ENCODE measurements at places on chromosomes 3 and 15. TPM values are rescaled to one million over a fixed set of nuclear protein-coding genes. Genes with fewer than 3 reads are reported as not detected.

- DNase-seq, result no peak
Measured at GRCh38 chr3:158333736-158334135, 223.8 kb downstream of the RSRC1 start.

DNA sequence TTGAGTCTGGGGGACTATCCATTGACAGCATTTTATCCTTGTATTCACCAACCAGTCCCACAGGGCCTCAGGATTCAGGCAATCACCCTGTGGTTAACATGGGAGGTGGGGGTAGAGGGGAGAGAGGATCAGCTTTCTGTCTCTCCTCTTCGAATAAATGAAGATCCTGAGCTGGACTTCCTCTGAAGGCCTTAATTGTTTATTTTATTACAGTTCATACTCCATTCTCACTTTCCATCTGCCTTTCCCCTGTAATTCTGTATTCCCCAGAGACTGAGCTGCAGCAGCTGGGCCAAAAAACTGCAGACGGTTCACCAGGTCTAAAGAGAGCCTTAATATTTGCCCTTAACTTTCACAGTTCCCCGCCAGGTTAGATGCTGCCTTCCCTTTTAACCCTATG is 11.9 kb downstream of the TAGLN3 start:
- DNase-seq, result no peak

- DNase-seq, result no peak
Measured at GRCh38 chr3:136069933-136070332, 104.4 kb downstream of the PPP2R3A start.

The COL8A1 gene
- 6.0 TPM for polyA plus RNA-seq

The VPS8 gene
- 36.2 TPM for polyA plus RNA-seq

The GOLGA8S gene
- polyA plus RNA-seq, result 1.6 TPM

The CAMK2N2 gene
- polyA plus RNA-seq, result not detected

- DNase-seq, result no peak
Measured at GRCh38 chr3:119898478-119899191, 116.7 kb downstream of the NR1I2 start.

GRCh38 chr3:39075910-39076309 is 24.1 kb downstream of the WDR48 start:
- DNase-seq, result no peak

GRCh38 chr15:48190932-48191573 is 412 bp upstream of the CTXN2 start:
- peak; percentile 91 for DNase-seq

The SKOR1 gene
- polyA plus RNA-seq, result 0.58 TPM

- DNase-seq, result no peak
Measured at GRCh38 chr3:144585408-144585807, 613.8 kb downstream of the DIPK2A start.

The ARL6IP5 gene
- 110 TPM for polyA plus RNA-seq

The ANKDD1A gene
- polyA plus RNA-seq, result 10.0 TPM

The GADL1 gene
- polyA plus RNA-seq, result 2.3 TPM

DNA sequence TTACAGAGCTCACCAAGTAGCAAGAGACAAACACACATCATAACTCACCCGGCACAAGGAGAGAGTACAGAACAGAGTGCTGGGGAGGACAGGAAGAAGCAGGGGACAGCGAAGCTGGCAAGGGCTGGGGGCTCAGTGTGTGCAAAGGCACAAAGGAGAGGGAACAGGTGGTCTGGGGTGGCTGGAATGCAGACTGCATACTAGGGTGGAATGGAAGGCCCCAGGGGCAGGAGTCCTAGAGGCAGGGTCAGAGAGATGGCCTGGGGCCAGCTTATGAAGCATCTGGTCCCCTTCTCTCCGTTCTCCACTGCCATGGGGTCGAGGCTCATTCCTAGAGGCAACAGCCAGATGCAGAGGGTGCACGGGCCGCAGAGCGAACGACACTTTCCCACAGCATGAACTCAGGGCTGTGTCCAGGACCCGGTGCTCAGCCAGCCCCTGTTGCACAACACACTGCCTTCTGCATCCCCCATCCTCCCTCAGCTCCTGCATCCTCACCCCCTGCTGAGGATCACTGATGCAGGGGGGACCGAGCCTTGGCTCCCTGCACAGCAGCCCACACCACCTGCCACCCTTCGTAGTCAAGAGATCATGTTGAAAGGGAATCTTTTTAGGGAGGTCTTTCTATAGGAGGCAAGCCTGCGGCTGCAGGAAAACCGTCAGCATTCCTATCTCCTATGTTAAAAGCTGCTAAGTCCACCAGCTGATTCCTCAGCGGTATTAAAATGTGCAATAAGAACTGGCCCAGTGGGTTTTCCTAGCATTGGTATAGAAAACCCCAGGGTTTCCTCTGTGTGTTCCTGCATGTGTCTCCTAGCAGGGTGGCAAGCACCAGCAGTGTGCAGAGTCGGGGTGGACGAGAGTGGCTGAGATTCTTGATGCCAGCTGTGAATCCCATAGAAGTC is 293.5 kb downstream of the UACA start:
- no peak for DNase-seq

- DNase-seq, result no peak
Measured at GRCh38 chr3:179272385-179272784, 21.5 kb upstream of the KCNMB3 start.

DNA sequence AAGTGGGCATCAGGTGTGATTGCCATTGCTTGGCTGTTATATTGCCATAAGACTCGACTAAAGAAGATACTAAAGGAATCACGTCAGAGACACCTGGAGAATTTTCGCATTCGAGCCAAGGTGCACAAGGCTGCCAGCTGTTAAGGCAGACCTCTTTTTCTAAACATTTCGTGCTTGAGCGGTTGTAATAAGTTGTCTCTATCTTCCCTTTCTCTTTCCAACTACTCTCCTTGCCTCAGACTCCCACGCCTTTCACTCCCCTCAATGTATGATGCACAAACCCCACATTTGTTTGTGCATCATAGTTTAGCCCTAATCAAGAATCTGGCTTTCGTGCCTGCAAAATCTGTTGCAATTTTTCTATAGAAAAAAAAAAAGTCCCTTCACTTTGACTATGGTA is 118.0 kb downstream of the IQCH start:
- DNase-seq, result peak; percentile 22

The SUCNR1 gene
- 6.6 TPM for polyA plus RNA-seq

DNA sequence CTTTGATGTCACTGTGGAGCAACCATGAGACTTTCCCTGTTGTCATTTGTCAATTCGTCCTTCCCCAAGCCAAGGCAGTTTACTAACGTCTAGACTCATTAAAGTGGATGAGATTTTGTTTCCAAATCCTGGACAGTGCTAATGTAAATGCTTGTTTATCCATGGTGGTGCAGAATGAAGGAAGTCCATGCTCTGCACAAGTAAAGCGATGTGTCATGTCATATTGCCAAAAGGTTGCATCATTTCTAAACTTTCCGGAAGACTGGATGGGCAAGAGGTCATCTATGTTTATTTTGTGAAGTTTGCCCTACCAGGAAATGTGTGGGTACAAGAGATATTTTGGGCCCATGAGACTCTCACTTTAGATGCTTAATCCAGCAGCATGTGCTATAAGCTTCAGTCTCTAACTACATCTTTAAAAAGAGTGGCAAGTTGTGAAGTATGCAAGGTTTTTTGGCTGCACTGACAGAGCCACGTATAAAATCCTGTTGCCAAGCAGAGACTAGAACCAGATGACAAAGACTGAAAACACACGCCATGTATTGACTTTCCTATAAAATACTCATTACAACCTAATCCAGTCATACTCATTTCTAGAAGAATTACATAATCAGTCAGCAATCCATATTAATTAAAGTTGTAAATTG is 72.1 kb upstream of the FNDC3B start:
- no peak for DNase-seq

DNA sequence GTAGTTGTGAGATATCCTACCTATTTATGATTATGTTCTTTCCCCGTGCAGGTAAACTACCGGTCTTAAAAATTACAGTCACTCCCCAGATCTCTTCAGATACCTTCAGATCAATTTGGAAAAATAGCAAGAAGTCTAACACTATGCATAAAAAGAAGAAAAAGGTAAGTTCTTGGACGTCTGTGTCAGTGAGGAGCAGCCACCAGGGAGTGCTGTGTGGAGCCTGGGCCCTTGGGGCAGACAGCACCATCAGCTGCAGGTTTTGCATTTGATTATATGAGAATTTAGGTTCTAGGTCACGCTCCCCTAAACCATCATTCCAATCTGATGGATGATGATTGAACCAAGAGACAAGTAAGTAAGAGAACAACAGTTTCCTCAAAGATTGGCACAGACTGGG is 8.9 kb upstream of the RNF7 start:
- DNase-seq, result no peak

The LOXL1 gene
- polyA plus RNA-seq, result 73.6 TPM

GRCh38 chr3:195867631-195868335 is 40.6 kb downstream of the TNK2 start:
- no peak for DNase-seq

DNA sequence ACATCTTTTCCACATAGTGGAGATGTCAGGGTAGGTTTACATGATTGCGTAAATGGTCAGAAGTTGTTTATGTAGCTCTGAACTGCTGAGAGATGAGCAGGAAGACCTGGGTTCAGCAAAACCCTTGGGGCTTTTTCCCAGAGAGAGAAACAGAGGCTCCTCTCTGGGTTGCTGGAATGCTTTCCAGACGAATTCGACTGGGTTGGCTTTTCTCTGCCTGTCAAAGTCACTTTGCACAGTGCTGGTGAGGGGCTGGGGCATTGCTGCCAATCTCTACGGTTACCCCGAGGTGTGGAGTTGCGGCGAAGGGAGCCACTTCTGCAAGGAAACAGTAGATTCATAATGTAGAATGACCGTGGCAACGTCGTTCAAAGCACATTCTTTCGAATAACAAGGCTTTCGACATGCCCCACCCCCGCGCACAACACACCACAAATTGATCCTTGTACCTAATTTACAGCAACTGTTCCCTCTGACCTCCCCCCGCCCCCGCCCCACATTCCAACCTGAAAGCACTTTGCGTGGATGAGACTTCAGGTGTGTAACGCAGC is 950 bp upstream of the CNTN4 start:
- no peak for DNase-seq

DNA sequence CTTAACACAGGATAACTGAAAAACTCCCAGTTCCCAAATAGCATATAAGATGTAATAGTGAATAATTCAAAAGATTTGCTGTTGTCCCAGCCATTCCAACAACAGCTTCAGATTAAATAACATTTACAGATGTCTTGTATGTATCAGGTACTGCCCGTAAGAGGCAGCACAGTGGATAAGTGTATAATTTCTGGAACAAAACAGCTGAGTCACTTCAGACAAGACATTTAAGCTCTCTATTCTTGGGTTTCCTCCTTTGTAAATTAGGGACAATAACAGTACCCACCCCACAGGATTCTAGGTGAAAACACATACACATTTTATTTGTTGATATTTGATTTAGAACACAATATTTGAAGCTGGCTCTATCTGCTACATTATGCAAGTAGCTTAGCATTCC is 2.6 kb upstream of the WWTR1 start:
- DNase-seq, result no peak

DNA sequence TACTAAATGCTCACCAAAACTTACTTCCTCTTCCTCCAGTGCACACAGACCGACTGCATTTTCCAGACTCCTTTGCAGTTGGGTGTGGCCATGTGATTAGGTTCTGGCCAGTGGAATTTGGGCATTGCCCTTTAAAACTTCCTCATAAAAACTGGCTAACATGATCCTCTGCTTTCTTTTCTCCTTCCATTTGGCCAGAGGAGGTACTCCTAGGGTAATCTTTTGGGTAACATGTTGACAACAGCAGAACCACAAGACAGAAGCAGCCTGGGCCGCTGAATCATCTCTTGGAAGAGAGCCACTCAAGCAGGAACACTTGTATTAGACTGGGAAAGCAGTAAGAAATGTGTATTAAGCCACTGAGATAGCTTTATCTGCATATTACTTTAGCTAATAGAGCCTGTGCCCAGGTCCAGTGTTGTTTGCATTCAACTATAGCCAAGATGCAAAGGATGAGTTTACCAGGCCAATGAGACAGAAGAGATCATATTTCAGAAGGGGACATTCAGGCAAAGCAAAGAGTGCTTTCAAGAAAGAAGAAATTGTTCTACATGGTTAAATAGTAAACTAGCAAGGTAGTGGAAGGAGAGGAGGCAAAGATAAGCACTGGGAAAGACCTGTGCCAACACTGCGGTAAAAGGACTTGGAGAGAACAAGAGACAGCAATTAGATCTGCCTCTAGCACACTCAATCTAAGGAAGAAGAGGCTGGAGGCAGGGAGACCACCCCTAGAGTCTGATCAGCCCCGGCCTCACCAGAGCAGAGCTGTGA is 79.8 kb downstream of the PLCH1 start:
- no peak for DNase-seq

DNA sequence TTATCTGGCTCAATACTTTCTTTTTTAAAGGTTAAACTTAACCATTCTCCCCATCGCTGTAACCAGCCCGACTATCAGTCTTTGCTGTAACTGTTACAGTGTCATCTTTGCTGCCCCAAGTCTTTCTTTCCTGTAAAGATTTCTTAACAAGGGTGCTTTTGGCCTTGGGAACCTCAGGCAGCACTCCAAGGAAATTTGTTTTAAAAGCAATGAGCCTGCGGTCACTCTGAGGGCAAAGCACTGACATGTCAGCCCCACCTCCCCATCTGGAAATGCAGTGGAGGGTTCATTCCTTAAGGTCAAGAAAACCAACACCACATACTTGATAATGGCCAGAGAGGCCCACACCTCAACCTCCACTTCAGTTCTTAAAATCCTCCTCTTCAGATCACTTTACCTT is 3.2 kb downstream of the TRANK1 start:
- no peak for DNase-seq

The NRROS gene
- polyA plus RNA-seq, result 3.9 TPM

GRCh38 chr3:5122741-5123706 is 932 bp downstream of the ARL8B start:
- peak; percentile 42 for DNase-seq

DNA sequence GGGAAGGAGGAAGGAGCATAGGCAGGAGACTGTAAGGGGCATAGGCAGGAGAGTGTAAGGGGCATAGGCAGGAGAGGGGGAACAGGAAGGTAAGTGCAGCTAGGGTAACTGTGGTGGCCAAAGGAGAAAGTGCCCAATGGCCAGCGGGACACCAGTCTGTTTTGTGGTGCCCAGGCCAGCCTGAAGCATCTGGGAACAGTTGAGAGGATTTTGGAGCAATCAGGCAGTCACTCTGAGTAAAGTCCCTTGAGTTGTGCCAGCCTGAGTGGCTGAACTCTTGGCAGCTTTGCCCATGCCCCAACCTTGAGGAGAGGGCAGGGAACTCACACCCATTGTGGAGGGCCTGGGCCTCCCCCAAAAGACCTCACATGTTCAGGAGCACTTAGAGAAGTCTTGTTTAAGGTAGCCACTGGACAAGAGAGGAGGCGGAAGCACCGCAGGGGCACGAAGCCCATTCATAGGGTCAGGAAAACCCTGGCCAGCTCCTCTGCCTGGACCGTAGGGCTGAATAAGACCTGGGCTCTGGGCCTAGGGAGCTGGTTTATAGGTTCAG is 3.5 kb upstream of the TGM5 start:
- no peak for DNase-seq

The ZNF148 gene
- 40.3 TPM for polyA plus RNA-seq

The AADACL2 gene
- not detected for polyA plus RNA-seq

The SPG11 gene
- 80.9 TPM for polyA plus RNA-seq

The CCNB2 gene
- 42.3 TPM for polyA plus RNA-seq

DNA sequence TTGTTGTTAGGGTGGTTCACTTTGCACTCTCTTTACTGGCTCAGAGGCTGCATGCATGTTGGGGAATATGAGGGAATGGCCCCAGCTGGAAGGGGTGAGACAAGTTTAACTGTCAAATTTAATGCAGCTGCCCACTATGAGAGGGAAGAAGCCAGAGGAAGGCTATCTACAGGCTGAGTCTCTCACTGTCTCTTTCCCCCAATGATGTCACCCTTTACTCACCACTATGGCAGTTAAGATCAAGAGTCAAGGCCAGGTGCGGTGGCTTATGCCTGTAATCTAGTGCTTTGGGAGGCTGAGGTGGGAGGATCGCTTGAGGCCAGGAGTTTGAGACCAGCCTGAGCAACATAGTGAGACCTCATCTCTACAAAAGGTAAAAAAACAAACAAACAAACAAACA is 12.2 kb upstream of the RBMS3 start:
- no peak for DNase-seq

The ISLR gene
- polyA plus RNA-seq, result 69.0 TPM

The THSD4 gene
- 29.8 TPM for polyA plus RNA-seq

Data from renal pelvis (tissue), 12 donors.